ENCODE measurements at places on chromosomes 7 and 10.

DNA sequence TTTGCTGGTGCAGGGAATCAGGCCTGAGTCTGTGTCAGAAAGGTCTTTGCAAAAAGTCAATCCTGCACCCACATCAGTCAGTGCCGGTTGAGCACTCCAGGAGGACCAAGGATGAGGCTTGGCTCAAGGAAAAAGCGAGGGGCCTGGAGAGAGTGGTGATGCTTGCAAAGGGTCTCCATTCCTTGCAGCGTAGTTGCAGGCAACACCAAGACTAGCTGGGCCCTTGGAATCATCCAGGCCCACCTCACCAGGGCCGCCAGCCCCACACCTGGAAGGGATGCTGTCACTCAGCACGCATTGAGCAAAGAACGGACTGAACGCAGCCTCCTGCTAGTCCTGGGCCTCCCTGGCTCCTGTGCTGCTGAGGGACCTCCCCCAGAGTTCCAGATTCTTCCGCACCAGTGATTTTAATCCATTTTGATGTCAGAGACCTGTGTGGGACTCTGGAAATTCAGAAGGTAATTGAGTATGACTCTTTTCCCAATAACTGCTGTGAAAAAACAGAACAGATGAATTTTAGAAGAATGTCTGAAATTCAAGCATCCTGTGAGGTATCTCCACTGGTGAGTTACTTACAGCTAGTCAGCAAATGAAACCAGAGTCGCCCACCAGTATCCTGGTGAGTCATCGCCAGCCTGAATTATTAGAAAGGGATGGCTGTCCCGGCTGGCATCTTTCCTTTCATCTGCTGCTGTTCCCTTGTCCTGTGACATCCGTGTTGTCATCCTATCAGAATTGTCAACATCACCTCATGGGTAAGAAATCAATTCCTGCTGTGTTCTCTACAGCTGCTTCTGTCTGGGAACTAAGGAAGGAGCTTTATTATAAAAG is 150.8 kb upstream of the NPS start:
- DNase-seq, result no peak

DNA sequence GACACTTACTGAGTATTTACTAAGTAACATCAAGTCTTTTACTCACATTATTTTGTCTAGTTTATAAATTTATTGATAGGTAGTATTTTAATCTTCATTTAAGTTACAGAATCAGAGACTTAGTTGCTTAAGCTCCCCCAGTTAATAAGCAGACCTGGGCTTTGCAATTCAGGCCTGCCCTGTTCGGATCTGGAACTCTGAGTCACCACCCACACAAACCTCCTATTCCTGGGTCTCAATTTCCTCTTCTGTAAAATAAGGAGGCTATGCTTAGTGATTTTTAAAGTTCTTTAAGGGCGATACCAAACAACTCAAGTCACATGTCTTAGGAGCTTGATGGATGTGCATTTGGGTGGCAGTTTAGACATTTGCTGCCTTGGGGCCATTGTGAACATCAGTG is 3.5 kb upstream of the MGAM start:
- no peak for DNase-seq

DNA sequence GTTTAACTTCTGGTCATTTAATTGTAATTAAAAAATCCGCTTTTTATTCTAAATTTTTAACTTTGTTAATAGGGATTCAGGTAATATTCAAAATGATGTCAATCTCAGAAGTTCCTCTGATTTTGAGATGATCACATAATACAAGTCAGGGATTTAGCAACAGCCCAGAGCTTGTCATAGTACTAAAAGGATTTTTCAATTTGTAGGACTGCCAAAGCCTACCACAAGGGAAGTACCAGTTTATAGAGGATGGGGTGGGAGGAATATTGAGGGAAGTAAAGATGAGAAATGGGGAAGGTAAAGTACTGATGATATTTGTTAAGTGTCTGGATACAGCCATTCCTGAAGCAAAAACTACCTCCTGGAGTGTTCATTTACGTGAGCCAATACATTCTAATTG is 278.2 kb upstream of the TEX47 start:
- no peak for DNase-seq

- no peak for DNase-seq
These were observed 34.8 kb downstream of the MDFIC start for GRCh38 chr7:114956702-114957101.

GRCh38 chr10:11262494-11263345 is 245.0 kb downstream of the CELF2 start:
- DNase-seq, result no peak

- no peak for DNase-seq
These were observed 197.2 kb downstream of the HECW1 start for GRCh38 chr7:43309706-43310022.

- DNase-seq, result no peak
These were observed 700.9 kb downstream of the GRID1 start for GRCh38 chr10:85665681-85666080.

DNA sequence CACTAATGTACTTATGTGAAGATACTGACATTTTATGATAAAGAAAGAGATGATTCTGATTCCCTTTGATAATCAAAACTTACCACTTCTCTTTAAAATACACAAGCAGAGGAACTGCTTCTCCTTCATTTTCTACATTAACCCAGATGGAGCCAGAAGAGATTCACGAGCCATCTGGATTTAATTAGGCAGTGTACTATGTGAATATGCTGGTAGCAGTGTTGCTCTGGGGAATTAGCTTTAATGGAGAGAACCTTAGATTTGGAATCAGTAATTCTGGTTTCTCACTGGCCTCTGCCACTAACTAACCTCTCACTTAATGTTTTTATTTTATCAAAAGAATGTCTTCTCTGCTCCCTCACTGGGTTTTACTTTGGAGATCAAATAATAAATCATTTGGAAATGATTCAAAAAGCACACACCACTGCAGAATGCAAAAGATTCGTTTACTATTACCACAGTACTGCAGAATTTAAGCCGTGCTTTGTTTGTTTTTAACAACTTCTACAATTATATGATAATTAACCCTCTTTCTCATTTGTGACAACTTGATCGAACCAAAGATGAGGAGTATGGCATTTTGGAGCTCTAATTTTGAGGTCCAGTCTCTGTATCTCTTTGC is 77.5 kb upstream of the PHYHIPL start:
- DNase-seq, result no peak

- DNase-seq, result no peak
These were observed 164.4 kb downstream of the GLRX3 start for GRCh38 chr10:130300608-130301020.

DNA sequence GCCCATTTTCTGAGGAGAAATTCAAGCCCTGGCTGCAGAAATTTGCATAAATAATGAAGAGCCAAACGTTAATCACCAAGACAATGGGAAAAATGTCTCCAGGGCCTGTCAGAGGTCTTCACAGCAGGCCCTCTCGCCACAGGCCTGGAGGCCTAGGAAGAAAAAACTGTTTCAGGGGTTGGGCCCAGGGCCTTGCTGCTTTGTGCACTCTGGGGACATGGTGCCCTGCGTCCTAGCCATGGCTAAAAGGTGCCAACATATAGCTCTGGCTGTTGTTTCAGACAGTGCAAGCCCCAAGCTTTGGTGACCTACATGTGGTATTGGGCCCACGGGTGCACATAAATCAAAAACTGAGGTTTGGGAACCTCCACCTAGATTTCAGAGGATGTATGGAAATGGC is 8.0 kb downstream of the HPS1 start:
- no peak for DNase-seq

GRCh38 chr10:130065251-130065650 is 45.4 kb downstream of the C10orf143 start:
- no peak for DNase-seq

DNA sequence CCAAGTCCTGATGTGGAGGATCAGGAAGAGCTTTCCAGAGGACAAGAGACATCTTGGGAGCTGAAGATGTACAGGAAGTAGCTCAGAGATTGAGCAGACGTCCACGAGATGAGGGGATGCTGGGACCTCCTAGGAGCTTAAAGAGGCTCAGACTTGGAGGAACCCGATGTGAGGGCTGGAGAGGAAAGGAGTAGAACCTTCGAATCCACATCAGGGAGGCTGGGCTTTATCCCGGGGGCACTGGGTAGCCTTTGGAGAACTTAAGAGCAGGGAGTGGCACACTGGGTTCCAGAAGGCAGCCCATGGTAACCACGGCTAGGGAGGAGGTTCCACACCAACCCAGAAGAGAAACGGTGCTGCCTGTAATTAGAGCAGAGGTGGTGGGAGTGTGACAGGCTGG is 10.8 kb downstream of the PRKCQ start:
- DNase-seq, result no peak

DNA sequence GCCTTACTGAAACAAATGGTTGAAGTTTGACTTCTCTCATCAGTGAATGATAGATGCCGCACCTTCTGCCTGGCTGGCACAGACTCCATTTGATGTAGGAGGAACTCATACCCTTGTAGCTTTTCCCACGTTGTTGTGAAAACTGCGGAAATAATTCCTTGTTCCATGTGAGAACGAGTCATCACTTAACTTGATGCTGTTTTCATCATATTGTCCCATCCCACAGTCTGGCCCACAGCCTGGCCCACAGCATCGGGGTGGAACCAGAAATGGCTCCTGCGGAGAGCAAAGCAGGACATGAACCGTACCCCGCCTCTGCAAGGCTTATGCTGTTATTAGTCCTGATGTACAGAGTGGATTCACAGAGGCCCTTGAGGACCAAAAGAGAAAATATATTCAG is 587.0 kb downstream of the SDK1 start:
- DNase-seq, result no peak

DNA sequence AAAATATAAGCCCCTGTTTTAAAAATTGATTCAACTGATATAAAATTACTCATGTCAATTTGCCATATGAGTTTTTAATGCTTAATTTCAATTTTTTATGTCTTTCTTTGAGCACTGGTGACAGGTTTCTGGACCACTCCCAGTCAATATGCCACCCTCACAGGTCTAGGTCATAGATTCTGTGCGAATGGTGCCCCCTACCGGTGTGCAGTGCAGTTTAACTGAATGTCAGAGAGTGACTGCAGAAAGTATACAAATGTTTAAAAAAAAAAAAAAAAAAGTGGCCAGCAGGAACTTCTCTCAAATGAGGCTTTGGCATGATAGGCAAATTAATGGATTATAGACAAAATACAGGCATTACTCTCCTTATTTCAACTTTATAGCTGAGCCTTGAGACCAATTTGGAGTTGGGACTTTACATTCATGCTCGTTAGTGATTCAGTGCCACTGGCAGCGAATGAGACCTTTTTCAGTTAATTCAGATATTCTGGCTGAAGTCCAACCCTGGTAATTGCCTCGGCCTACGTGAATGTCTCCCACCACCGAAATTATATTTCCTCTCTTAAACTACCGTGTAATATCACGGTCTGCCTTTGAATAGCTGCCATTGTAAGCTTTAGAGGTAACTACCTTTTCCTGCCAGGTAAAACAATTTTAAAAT is 427.6 kb downstream of the PHTF2 start:
- peak; percentile 28 for DNase-seq

- no peak for DNase-seq
These were observed 39.1 kb upstream of the GNAI1 start for GRCh38 chr7:80095545-80095944.

DNA sequence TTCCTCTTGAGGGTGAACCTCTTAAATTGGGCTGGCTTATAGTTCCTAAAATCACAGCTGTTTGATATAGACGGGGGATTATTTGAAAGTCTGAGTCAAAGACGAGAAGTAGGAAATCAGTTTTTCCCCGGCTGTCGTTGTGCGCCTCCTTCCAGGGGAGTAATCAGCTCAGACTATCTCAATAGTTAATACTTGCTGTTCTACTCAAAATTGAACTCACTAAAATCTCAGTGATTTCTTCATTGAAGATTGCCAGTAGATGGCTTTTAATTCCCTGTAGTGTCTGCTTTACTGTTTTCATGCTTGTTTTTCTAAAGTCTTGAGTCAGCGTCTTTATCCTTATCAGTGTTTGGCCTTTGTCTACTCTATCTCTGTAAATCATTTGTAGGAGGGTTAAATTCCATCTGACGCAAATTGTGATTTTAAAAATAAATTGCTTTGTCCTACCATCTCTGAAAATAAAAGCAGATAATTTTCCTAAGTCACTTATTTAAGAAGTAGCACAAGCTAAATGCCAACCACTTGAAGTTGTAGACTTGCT is 47.3 kb downstream of the CNNM2 start:
- DNase-seq, result no peak

DNA sequence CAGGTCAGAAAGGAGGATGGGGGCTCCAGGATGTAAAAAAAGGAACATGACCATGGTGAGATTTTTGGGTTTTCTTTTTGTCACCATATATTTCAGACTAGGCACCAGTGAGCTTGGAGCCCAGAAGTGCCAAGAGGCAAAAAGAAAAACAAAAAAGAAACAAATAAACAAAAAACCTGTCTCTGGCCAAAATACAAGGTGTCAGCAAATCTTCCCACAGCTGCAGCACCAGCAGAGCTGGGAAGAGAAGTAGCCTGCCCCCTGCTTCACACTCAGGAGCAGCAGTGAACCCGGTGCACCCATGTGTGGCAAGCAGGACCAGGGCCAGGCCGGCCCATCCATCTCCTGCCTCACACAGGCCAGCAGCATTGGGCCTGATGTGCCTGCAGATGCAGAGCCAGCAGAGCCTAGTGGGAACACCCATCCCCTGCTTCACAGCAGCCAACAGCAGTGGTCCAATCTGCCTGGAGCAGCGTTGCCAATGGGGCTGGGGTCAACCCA is 34.7 kb upstream of the C10orf71 start:
- no peak for DNase-seq

DNA sequence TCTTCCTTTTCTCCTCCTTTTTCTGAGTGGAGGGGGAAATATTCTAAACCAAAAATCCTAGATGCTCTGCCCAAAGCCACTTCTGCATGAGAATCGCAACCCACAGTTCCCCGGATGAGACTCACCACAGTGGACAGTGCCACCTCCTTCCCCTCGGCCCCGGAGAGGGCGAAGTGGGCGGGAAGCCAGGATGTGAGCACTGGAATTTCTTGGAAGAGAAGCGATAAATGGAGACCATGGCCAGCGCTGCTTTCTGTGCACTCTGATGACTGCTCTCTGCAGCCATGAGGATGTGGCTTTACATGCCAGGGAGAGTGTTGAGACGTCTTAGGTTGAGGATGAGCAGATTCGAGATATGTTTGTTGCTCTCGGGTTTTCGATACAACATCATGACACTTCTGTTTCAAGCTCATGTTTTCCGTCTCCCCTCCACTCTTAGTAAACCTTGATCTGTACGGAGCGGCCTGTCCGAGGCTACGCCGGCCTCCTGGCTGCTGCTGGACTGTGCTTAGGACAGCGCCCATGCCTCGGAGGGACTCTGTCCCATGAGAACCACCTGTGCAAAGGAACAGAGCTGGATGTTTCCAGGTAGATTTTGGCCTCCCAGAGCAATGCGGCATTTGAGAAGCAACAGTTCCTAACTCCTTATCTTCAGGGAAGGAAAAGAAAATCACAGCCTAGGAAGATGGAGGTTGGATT is 414.6 kb upstream of the FOXK1 start:
- DNase-seq, result no peak

DNA sequence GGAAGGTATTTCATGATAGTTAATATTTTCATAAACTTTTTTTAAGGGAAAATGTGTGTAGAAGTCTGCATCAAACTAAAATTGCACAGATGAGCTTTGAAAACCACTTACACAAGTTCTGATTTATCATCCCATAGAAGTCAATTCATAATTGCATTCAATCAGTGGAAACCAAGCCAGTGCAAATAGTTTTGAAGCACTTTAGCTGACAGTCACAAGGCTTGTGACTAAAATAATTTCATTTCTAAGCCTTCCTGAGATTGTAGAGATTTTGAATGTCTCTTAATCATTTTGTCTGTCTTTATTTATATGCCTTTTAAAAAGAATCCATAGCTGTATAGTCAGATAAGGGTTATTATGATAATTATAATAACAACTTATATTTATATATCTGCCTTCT is 41.4 kb downstream of the EXOC4 start:
- DNase-seq, result no peak

- DNase-seq, result no peak
These were observed 31.1 kb downstream of the RAMP3 start for GRCh38 chr7:45188736-45189135.
